ENCODE measurements at places on chromosomes 3 and 15. TPM values are rescaled to one million over a fixed set of nuclear protein-coding genes. Genes with fewer than 3 reads are reported as not detected.

DNA sequence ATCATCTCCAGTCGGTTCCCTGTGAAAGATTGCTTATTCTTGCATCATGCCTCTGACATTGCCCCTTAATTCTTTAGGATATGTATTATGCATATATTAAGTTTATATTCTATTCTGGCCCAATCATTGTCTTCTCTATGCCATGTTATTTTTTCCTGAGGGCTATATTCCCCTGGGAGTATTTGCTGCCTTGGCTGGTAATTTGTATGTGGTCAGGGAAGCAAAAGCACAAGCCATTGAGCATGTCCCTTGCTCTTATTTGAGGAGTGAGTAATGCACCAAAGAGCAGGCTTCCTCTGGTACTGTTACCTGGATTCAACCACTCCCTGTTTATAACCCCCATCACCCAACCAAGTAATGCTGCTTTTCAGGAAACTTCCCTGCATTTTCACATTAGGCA, 36.3 kb downstream of the STAC start:
- H3K27ac ChIP-seq: no peak overlapping the region
- no peak for DNase-seq
- H3K4me1 ChIP-seq: no peaks in the 10 kb centered on the region
- no peaks in the 10 kb centered on the region for H3K36me3 ChIP-seq
- H3K27me3 ChIP-seq: no peaks in the 10 kb centered on the region
- no peak overlapping the region for H3K4me3 ChIP-seq

- no peak overlapping the region for H3K4me3 ChIP-seq
- H3K27me3 ChIP-seq: peaks cover 8% of the 10 kb centered on the region
- no peak for DNase-seq
- no peaks in the 10 kb centered on the region for H3K36me3 ChIP-seq
- no peak overlapping the region for H3K27ac ChIP-seq
Observed at GRCh38 chr3:183895296-183895695, 10.6 kb upstream of the PARL start.

The DNAH12 gene
- not detected for total RNA-seq

DNA sequence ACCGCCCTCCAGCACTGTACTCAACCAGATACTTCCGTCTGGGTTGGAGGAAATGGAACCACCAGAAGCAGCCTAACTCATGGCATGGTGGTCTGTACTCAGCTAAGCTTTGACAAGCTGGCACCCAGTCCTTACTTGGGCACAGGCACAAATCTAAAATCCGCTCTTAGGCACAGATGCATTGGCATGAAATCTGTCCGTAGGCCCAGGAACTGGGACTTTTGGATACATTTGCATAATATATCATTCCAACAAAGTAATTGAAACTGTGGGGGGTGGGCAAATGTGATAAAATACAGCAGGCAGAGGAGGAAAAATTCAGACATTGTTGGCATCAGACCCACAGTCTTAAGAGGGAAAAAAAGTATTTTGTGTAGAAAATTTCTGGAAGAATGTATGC, 75.4 kb downstream of the C3orf85 start:
- H3K27me3 ChIP-seq: no peaks in the 10 kb centered on the region
- DNase-seq: no peak
- no peaks in the 10 kb centered on the region for H3K36me3 ChIP-seq
- H3K4me1 ChIP-seq: no peaks in the 10 kb centered on the region
- no peak overlapping the region for H3K4me3 ChIP-seq

GRCh38 chr15:39497759-39498565, 82.9 kb upstream of the THBS1 start:
- H3K27ac ChIP-seq: no peak overlapping the region
- no peak for DNase-seq
- H3K4me3 ChIP-seq: no peak overlapping the region
- no peaks in the 10 kb centered on the region for H3K36me3 ChIP-seq
- H3K4me1 ChIP-seq: peaks cover 10% of the 10 kb centered on the region

- H3K27me3 ChIP-seq: no peaks in the 10 kb centered on the region
- H3K4me1 ChIP-seq: no peaks in the 10 kb centered on the region
- no peak overlapping the region for H3K4me3 ChIP-seq
- no peak for DNase-seq
- no peaks in the 10 kb centered on the region for H3K36me3 ChIP-seq
Observed at GRCh38 chr3:23776352-23776891, 29.3 kb upstream of the UBE2E1 start.

- peaks cover 2% of the 10 kb centered on the region for H3K36me3 ChIP-seq
- peaks cover 43% of the 10 kb centered on the region for H3K27me3 ChIP-seq
- no peak for DNase-seq
Observed at GRCh38 chr15:41560572-41560874, 1.5 kb downstream of the TYRO3 start.

- no peaks in the 10 kb centered on the region for H3K4me1 ChIP-seq
- no peaks in the 10 kb centered on the region for H3K36me3 ChIP-seq
- DNase-seq: no peak
- peaks cover 2% of the 10 kb centered on the region for H3K27me3 ChIP-seq
Observed at GRCh38 chr3:150168698-150169097, 198.0 kb upstream of the PFN2 start.

GRCh38 chr3:55604402-55604801, 117.3 kb upstream of the WNT5A start:
- no peaks in the 10 kb centered on the region for H3K4me1 ChIP-seq
- no peak overlapping the region for H3K27ac ChIP-seq
- no peak overlapping the region for H3K4me3 ChIP-seq
- H3K27me3 ChIP-seq: no peaks in the 10 kb centered on the region
- DNase-seq: no peak

Data from activated T-helper 1 cell treated with anti-CD3 and anti-CD28 coated beads, Interleukin-12 subunit alpha, Interleukin-12 subunit beta, Interleukin-2, Interleukin-4 antibody, amounts not matched to agents 30 ng/mL and 10 ng/mL and 1 ng/mL, durations not matched to agents 14 hours and 24 hours and 36 hours (primary cell).